ENCODE measurements at places on chromosomes 5 and 9. TPM values are rescaled to one million over a fixed set of nuclear protein-coding genes. Genes with fewer than 3 reads are reported as not detected.

The TAS2R1 gene
- total RNA-seq = not detected

The TSSK1B gene
- 0.72 TPM for total RNA-seq

The OTP gene
- under 0.01 TPM for total RNA-seq

The DDX4 gene
- not detected for total RNA-seq

The INSL6 gene
- total RNA-seq = not detected

The KCNMB1 gene
- under 0.01 TPM for total RNA-seq

The GTF2H2 gene
- 47.8 TPM for total RNA-seq

The FRRS1L gene
- 0.36 TPM for total RNA-seq

The PGM5 gene
- 0.36 TPM for total RNA-seq

The BTNL3 gene
- not detected for total RNA-seq

The CDKN2B-AS1 gene
- 15.2 TPM for total RNA-seq

All from osteoblast (primary cell).